ENCODE measurements at places on chromosomes 6 and 20.

DNA sequence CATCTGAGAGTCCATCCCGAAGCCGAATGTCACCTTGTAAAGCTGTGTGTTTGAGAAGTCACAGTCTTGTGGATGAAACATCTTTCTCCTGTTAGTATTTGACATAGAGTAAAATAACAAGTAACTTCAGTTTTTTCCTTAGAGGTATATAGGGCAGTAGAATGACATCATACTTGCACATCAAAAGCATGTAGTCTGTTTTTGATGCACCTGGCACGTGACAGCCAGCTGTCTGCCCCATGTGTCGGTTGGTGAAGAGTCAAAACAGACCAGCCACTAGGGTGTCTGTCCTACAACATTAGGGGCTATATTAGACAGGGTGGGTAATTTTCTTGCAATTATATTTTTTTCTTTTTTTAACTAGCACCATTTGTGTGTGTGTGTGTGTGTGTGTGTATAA lies 70.2 kb downstream of the SNX9 start:
- DNase-seq: no peak

GRCh38 chr6:142783499-142783898 lies 161.5 kb downstream of the HIVEP2 start:
- DNase-seq: no peak

- no peak for DNase-seq
These were observed 19.4 kb upstream of the SLC4A11 start for GRCh38 chr20:3258429-3258828.

DNA sequence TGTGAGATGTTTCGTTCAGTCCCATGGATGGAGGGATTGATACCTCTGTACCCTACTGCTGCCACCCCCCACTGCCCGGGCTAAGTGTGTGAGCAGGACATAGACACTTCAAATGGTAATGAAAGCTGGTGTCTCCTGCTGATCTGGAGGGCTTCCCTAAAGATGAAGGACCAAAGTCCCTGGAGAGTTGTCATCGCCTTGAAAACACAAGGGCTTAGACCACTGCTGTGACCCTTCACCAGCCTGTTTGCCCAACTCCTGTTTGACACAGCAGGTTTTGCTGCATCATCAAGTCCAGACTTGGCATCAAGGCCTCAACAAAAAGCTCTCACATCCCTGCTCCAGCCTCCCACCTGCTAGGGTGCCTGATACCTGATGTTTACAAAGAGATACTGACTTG lies 57.9 kb upstream of the FAM8A1 start:
- no peak for DNase-seq

DNA sequence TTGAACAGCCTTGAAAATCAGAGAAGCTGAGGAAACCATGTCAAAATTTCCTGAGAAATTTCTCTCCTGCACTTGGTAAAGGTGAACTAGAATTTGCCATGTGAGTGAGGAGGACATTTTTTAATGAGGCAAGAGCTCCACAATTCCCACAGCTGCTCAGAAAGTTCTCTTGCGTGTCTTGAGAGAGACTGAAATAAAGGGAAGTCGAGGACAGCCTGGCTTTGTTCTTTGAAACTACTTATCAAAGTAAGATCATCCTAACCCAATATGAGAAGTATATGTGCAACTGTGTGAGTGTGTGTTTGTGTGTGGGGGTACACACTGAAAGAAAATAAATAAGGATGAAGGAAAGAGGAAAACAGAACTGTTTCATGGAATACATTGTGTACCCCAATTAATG lies 163.4 kb downstream of the SLC24A3 start:
- no peak for DNase-seq

DNA sequence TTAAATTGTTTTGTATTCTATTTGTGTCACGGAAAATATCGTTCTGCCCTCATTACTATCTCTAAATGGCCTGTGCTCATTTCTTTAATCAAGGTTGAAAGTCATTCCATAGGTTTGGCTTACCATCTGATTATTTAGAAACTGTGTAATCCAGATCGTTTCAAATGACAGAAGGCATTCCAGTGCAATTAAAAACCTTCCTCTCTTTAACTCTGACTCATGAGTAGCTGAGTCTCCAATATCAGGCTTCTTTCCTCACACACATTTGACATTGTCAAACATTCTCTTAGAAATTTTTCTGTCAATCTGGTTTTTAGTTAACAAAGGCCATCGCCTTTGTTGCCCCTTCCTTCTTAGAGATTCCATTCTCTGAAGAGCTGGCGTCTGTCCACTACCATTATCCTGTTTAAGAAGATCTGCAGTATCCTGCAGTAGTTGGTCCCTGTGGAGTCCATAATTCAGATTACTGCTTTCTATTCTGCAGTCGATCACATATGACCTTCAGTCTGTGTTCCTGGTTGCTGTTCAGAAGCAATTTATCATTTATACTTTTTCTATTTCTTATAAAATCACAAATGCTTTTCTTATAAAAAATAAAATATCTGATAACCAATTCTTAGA lies 3.9 kb upstream of the TRDN start:
- no peak for DNase-seq

All from renal cortex interstitium (tissue), 15 donors.